Mucosa of gallbladder (tissue), 1 donor: ENCODE measurements at places on chromosomes 3 and 15. TPM values are rescaled to one million over a fixed set of nuclear protein-coding genes. Genes with fewer than 3 reads are reported as not detected.
A peak's percentile ranks its signal among the peaks of the same experiment; 100 is the strongest.

The CHL1 gene
- total RNA-seq, result 17.9 TPM

The SLC22A14 gene
- 0.46 TPM for total RNA-seq

The TTC23 gene
- 29.7 TPM for total RNA-seq

The MASP1 gene
- 17.8 TPM for total RNA-seq

The BLM gene
- 1.2 TPM for total RNA-seq

The PAK2 gene
- 63.4 TPM for total RNA-seq

The CX3CR1 gene
- total RNA-seq, result 22.6 TPM

The TRH gene
- total RNA-seq, result not detected

The IQCH gene
- 2.1 TPM for total RNA-seq

The PIGBOS1 gene
- total RNA-seq, result 12.3 TPM

The ZNF80 gene
- 0.17 TPM for total RNA-seq

The TICRR gene
- total RNA-seq, result 0.37 TPM

GRCh38 chr15:73712107-73712506, 27.9 kb downstream of the CD276 start:
- DNase-seq, result no peak

DNA sequence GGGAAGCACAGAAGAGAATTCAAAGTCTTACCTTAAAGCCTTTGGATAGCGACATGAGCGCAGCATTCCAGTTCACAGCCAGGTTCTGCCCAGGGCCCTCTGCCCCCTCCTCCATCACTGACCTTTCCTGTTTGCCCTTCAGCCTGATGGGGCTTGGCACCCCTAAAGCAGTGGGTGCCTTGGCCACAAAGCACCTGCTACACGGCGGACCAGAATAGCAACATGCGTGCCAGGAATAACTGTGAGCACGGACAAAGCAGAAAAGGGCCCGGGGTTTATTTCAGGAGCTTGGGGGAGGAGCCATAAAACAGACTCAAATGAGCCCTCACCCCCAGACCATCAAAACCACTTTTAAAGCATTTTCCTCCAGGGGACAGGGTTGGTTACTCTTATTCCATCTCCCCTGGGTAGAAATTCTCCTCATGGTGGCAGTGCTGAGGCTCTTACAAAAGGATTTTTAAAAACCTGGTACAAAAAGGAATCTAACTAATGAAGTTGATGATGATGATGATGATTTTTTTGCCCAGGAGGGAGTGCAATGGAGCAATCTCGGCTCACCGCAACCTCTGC, 135.4 kb downstream of the KLF13 start:
- DNase-seq, result no peak

GRCh38 chr3:26438325-26438940, 184.1 kb upstream of the LRRC3B start:
- no peak for DNase-seq

DNA sequence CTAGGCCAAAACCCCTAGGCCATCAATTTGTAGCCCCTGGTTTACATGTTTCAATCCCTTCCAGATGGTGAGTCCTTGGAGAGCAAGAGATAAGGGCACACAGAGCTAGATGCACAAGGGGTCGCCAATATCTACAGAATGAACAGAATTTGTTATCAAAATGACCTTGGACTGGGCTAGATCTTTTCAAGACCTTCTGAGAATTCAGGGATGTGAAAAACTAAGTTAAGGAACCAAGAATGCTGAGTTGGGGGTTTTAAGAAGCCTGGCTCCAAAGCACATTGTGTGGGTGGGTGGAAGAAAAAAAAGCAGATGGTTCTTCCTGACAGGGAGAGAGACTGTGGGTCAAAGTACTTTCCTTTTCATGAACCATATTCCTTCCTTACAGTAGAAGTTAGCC, 10.2 kb downstream of the CDCP1 start:
- no peak for DNase-seq

DNA sequence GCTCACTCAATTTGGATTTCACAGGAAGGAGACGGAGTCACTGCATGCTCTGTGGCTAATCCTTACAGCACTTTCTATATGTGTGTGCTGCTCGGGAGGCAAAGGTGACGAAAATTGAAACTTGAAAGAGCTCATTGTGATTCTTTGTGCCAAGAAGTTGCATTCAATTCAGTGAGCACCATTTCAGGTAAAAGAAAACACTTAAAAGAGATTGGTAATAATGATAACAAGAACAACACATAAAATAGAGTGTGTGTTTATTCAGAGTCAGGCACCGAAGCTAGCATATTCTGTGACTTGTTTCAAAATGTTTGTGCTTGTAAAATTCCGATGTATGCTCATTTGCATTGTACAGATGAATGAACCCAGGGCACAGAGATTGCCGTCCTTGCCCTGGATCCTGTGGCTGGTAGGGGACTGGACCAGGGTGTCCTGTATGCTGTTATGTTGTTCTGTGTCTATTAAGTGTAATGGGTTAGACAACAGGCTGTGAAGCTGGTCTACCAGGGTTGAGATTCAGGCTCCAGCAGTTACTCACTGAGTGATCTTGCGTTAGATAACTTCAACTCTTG, 193.3 kb upstream of the PROK2 start:
- no peak for DNase-seq

DNA sequence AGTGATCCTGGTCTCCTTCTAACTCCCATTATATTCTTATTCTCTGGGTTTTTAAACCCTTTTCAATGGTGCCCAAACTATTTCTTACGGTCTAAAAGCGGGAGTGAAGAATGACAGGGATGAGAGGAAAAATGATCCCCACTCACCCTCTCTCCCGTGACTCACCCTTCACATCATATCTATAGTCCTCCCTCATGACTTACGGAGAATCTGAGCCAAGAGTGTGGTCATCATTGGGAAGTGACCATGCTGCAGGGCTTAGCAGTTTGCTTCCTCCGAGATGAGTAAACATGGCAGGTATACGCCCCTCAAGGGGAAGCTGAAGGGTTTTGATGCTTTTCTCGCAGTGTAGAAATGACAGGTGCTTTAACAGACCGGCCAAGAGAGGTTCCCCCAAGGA, 274.0 kb downstream of the RYR3 start:
- DNase-seq, result no peak

DNA sequence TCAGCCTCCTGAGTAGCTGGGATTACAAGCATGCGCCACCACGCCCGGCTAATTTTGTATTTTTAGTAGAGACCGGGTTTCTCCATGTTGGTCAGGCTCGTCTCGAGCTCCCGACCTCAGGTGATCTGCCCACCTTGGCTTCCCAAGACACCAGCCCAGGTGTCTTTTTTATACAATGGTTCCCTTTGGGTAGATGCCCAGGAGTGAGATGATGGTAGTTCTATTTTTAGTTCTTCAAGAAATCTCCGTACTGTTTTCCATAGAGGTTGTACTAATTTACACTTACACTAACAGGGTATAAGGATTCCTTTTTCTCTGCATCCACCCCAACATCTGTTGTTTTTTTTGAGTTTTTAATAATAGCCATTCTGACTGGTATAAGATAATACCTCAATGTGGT, 94.3 kb downstream of the IGF2BP2 start:
- DNase-seq, result no peak

DNA sequence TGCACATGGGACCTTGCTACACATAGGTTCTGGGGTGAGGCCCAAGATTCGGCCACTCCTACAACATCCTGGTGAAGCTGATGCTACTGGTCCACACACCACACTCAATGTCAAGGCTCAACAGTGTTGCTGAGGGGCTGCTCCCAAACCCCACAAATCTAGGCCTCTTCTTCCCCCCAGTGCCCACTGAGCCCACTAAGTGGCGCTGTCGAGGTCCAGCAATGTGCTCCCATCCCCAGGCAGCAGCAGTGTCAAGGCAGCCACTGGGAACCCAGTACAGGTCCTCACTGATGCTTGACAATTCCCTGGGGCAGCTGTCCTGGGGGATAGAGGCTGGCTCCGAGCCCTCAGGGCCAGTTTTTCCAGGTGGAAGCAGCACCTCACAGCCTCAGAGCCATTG, 21.5 kb downstream of the SCN5A start:
- DNase-seq, result no peak

DNA sequence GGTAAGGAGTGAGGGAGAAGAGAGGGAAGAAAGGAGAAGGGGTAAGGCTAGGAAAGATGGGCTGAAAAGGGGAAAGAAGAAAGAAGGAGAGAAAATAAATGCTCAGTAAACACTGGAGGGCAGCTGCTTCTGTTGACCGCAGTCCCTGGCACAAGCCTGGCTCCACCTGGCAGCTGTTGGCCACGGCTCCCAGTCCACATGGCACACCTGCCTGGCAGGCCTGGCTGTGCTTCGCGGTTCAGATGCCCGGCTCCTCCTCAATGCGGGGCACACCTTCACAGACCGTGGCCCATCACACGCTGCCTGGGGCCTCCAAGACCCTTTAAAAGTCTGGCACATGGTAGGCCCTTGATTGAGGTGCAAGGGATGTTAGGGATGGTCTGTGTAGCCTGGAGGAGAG, 516.8 kb upstream of the PROK2 start:
- no peak for DNase-seq

- no peak for DNase-seq
Observed at GRCh38 chr3:142104763-142105162, 44.6 kb downstream of the TFDP2 start.

DNA sequence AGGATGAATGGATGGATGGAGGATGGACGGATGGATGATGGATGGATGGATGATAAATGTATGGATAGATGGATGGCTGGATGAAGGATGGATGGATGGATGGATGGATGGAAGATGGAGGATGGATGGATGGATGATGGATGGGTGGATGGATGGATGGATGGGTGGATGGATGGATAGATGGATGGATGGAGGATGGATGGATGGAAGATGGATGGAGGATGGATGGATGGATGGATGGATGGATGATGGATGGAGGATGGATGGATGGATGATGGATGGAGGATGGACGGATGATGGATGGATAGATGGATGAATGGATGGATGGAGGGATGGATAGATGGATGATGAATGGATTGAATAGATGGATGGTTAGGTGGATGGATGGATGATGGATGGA, 210.6 kb upstream of the IGF1R start:
- DNase-seq, result no peak

DNA sequence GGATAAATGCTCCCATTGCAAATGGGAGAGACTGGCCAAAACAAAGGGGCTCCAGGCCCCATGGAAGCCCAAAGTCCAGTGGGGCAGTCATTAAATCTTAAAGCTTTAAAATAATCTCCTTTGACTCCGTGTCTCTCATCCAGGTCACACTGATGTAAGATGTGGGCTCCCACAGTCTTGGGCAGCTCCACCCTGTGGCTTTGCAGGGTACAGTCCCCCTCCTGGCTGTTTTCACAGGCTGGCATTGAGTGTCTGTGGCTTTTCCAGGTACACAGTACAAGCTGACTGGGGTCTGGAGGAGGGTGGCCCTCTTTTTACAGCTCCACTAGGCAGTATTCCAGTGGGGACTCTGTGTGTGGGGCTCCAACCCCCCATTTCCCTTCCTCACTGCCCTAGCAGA, 45.9 kb downstream of the NIPA2 start:
- no peak for DNase-seq

DNA sequence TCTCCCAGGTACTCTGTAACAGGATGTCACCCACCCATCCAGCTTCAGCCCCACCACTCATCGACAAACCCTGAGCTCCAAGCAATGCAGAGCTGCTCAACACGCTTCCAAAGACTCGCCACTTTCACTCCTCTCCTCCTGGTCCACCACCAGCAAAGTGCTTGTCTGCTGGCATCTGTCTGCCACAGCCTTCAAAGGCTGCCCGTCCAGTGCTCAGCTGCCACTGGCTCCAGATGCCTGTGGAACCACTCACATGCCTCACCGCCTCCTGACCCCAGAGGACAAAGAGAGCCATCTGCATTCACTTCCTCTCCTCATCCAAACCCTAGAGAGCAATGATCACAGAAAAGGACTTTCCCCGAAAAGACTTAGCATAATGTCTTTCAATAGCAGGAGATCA, 109.5 kb upstream of the OCA2 start:
- DNase-seq, result no peak

GRCh38 chr3:114356066-114356465, 62.2 kb downstream of the TIGIT start:
- DNase-seq, result no peak

DNA sequence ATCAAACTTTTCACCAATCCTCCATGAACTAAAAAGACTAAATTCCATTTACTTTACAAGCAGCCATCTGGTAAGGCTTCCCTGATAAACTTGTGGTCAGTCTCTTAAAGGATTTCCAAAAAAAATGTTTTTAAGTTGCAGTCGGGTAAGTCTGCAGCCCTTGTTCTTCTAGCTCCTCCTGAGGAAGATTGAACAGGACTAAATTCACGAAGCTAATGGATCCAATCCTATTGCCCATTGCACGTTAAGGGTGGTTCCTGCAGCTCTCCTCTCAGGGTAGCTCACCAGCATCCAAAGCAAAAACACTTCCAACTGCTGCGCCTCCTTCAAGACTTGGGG, 2.8 kb downstream of the HES1 start:
- DNase-seq, result no peak

- no peak for DNase-seq
Observed at GRCh38 chr15:86948719-86949118, 869.0 kb downstream of the AGBL1 start.

GRCh38 chr3:118628704-118629341, 405.8 kb downstream of the IGSF11 start:
- peak; percentile 64 for DNase-seq

GRCh38 chr15:51403072-51403878, 61.8 kb downstream of the GLDN start:
- DNase-seq, result no peak

DNA sequence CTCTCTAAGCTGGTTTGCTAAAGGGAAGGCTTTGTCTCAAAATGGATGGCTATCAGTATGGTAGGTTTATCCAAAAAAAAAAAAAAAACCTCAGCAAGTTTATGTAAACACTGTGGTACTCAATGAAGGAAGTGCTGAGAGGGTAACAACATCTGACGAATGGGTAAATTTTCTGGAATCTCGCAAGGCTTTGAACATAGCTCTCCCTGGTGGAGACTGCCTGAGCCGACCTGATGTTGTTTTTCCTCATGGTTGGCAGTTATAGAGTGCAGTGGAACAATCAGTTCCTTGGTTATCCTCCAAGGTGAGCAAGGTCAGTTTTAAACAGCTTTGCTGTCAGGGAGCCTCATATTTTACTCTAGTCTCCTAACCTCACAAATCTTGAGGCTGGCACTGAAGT, 94.6 kb downstream of the ZPLD1 start:
- peak; percentile 34 for DNase-seq

GRCh38 chr3:143311096-143311495, 191.5 kb downstream of the CHST2 start:
- DNase-seq, result no peak

DNA sequence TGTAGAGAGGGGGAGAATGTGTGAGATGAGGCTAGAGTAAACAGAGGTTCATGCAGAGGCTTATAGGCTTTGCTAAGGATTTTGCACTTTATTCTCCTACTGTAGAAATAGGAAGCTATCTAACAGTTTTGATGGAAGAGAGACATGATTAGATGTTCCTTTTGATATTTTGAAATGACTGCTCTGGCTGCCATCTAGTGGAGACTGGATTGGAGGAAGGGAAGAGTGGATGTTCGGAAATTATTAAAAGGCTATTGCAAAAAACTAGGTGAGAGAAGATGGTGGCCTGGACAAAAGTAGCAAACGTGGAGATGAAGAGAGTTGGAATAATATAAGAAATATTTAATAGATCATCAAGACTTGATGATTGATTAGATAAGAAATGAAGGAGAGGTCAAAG, 42.2 kb downstream of the SYN2 start:
- no peak for DNase-seq
